ENCODE measurements at places on chromosomes 7 and 10.

GRCh38 chr7:139782932-139783331 is 5.1 kb upstream of the HIPK2 start:
- DNase-seq, result no peak

DNA sequence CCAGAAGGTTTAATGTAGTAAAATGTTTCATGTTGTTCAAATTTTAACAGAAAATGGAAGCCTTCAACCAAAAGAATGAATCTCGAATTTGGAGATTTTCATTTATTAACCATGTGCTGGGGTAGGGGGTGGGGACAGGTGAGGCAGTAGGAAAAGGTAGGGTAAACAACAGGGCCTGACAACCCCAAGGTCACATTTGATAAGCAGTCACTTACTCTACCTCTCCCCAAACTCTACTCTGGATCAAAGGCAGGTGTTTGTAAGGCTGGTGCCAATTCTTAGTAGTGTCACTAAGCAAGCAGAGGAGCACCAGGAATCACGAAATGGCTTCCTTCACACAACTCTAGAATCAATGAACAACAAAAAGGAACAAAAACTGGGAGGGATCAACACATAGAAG is 138.0 kb downstream of the ZFAND4 start:
- no peak for DNase-seq

DNA sequence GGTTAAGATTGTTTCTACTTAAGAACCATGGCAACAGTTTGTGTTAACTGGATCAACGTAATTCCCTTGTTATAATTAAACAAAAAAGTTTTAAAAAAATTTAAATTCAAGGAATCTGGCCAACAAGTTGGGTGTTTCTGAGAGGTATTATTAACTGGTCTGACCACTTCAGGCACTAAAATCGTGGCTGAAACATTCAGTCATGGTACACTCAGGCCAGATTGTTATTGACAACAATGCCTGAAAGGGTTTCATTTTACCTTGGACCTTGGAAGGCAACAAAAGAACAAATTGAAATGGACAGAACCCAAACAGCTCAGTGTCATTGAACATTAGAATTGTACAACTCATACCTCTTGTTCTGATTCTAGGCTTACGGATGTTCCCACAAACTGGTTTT is 103.3 kb upstream of the ARMC3 start:
- no peak for DNase-seq

- DNase-seq, result peak; percentile 91
Measured at GRCh38 chr10:93554760-93555432, 11.6 kb upstream of the FFAR4 start.

DNA sequence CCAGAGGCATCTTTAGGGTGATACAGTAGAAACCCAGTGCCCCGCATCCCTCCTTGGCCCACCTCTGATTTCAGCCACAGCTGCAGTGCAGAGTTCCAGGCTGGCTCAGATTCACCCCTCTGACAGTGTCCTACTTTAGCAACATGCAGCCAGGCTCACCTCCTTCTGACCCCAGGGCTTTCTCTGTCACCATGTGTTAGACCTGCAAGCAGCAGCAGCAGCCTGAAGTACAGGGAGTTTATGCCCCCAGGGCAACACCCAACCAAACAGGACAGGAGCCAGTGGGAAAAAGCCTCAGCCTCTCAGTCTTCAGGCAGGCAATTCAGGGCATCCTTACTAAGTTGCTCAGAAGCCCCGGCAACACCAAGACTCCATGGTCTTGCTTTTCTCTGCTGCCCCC is 109.0 kb upstream of the PLXNA4 start:
- no peak for DNase-seq

DNA sequence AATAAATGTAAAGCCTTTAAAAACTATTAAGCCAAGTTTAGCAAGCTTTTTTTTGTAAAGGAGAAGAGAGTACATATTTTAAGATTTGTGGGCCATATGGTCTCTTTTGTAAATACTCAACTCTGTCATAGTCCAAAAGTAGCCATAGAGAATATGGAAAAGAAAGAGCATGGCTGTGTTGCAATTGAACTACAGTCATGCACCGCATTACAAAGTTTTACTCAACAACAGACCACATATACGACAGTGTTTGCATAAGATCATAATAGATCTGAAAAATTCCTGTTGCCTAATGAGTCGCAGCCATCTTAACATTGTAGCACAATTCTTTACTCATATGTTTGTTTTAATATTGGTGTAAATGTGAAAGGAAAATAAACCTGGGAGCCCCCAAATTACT is 440.8 kb downstream of the HTR7 start:
- no peak for DNase-seq

GRCh38 chr10:32379318-32379949 is 32.5 kb upstream of the EPC1 start:
- DNase-seq, result peak; percentile 73

DNA sequence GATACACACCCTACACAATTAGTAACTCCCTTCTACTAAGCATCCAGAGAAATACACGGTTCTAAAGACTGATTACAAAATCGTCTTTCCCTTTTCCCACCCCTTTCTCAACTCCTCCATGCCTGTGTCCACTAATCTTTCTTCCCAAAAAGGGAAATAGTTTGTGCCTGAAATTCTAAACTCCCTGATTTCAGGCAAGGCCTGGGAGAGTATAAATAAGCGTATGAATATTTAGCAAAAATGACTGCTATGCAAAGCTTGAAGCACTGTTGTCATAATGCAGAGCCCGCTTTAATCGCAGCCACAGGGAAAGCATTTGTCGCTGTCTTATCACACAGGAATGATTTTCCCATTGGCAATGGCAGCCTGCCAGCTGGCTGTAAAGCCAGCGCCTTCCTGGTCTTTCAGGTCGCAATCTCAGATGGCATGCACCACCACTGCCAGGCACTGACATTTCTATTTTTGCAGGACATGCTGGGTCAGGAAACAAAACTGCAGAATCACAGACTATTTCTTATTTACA is 142.9 kb upstream of the PCGF5 start:
- DNase-seq, result no peak

GRCh38 chr7:44470135-44470479 is 20.4 kb downstream of the NUDCD3 start:
- DNase-seq, result no peak
